NCI-H1092 (cell line): ENCODE measurements at places on chromosomes 1 and 21.
A peak's percentile ranks its signal among the peaks of the same experiment; 100 is the strongest.

- DNase-seq, result no peak
Measured at GRCh38 chr1:230381585-230381984, 44.5 kb downstream of the PGBD5 start.

- no peak for DNase-seq
Measured at GRCh38 chr1:59285691-59286090, 11.2 kb upstream of the FGGY start.

- DNase-seq, result no peak
Measured at GRCh38 chr1:204863024-204863423, 7.6 kb upstream of the NFASC start.

DNA sequence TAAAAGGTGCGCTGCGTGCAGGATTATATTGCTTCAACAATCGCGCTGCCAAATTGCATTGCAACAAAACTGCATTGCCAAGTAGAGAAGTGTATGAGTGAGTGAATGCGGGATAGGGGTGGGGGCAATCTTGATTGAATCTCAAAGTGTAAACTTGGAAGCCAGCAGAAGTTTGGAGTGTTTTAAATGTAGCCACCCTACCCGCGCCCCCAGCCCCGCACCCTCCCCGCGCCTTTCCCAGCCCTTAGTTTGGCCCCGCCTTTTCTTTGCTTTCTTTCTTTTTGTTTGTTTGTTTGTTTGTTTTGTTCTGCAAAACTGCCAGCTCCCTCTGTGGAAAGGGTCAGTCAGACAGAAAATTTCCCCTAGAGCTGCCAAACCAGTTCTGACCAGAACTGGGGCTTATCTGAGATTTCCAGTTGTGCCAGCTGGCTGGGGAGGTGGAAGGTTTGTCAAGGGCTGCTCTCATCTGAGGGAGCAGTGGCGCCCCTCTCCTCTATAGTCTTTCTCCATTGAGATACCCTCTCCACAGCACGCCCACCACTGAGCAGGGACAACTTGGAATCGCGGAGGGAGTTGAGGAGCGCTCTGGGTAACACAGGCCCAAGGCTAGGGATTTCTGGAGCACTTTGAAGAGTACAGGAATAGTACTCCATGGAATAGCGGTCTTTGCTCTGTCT is 666 bp upstream of the BEND5 start:
- DNase-seq, result no peak

DNA sequence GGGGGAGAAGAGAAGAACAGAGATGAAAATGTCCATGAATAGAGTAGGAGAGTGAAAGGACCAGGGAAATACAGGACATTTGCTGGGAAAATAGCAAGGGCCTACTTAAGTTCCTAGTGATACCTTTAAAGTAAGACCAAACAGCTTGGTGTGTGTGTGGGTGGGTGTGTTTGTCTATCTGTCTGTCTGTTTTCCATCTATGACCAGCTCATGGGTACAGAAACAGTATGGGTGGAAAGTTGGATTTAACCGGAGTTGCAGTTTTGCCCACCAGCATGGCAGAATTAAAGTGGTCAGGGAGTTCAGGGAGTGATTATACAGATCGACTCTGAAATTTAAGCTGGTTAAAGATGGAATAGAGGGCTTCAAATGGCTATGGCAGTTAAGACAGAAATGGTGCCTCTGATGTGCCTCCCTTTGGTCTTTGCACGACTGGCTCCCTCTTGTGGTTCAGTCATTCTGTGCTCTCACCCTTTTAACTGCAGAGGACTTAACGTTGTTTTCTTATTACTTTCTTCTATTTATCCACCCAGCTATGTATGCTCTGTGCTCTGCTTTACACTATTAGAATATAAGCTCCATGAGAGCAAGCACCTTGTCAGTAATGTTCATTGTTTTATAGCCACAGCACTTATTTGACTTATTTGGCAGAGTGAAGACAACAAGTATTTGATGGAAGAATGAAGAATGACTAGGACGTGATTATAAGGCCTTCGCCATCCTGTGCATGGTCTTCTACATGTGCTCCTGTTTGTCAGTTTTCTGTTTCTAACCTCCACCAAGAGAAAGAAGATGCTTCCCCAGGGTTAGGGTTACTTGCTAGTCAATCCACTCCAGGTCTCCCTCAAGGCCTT is 72.7 kb upstream of the AK4 start:
- DNase-seq, result no peak

GRCh38 chr1:27525296-27526272 is 35.6 kb upstream of the WASF2 start:
- DNase-seq, result no peak

DNA sequence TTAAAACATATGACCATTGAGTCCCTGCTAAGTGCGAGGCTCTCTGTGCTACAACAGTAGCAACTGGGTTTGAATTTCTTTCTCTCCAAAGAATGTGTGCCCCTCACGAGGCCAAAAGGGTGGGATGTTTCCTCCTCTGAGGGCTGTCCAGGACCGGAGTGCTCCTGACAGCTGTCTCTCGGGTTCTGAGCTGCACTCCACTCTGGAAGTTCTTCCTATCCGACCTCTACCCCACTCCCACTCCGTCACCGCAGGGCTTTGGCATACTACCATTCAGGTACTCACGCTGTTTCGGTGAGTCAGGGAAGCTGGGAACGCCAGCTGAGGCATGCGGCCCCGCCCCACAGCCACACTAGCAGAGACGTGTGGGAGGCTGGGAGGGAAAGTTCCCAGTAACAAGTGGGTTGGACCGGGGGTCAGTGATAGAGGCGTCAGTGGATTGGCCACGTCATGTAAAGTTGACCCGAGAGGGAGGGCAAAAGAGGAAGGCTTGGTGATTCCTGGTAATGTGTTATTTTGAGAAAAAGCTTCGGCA is 705 bp upstream of the SLC50A1 start:
- DNase-seq, result no peak

- DNase-seq, result no peak
Measured at GRCh38 chr1:40386359-40386723, 12.8 kb downstream of the SMAP2 start.

- DNase-seq, result no peak
Measured at GRCh38 chr1:41626616-41627375, 142.3 kb upstream of the EDN2 start.

DNA sequence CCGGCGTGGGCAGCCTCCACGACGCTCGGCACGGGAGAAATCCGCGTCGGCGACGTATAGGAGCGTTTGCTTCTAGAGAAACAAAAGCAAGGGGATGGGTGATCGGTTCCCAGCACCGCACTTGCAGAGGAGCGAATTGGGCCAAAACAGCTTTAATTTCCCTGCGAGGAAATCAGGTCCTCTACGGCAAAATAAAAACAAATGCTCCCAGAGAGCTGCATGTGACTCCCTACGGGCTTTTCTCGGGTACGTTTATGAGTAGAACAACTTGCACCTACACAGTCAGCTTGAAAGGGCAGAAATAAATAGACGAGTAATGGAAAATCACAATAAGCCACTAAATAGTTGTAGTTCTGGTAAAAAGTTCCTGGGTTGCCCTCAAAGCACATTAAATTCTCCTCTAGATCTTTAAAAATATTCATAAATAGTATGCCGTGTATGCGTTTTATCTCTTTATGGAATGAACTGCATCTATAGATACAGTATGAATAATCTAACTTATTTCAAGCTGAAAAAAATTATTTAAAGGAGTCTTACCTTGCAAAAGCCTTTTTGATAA is 1.2 kb downstream of the NHLH2 start:
- no peak for DNase-seq

DNA sequence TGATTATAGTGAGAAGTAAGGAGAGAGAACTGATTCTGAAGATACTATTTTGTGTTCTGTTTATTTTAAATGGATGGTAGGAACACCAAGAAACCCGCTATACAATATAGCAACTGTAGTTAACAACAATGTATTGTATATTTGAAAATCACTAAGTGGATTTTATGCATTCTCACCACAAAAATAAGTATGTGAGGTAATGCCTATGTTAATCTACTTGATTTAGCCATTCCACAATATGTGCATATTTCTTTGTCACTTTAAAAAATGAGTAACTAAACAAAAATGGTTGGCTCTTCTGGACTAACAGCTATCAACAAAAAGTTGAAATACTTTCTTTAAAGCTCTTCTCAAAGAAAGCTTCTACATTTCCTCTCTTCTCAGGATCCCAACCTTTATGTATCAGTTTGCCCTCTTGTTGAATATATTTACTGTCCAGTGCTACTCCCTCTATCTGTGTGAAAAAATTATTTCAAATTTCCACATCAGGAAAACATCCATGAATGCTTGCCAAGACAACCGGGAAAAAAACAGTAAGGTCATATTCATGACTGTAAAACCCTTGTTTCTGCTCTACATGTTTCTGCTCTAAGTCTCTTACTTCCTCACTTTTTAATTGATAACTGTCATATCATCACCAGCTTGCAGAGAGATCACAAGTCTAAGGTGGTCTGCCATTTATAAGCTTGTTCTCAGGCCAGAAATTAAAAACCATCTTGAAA is 27.0 kb downstream of the CLCA4 start:
- DNase-seq, result no peak

GRCh38 chr21:36178349-36178748 is 21.7 kb downstream of the DOP1B start:
- DNase-seq, result no peak

DNA sequence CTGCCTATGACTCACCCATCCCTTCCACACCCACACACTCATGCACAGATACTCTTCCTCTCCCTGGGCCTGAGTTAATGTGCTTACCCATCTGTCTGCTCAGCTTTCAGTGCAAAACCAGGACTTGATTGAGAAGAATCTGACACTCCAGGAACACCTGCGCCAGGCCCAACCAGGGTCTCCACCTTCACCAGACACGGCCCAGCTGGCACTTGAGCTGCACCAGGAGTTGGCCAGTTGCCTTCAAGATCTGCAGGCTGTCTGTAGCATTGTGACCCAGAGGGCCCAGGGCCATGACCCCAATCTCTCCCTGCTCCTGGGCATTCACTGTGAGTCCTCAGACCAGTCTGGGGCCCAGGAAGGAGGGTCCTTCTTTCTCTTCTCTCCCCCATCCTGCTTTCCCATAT is 3.5 kb upstream of the SH3BGRL3 start:
- DNase-seq, result no peak

GRCh38 chr1:216184126-216184680 is 239.0 kb downstream of the USH2A start:
- no peak for DNase-seq

- DNase-seq, result no peak
Measured at GRCh38 chr1:151819976-151820623, 11.5 kb downstream of the RORC start.

DNA sequence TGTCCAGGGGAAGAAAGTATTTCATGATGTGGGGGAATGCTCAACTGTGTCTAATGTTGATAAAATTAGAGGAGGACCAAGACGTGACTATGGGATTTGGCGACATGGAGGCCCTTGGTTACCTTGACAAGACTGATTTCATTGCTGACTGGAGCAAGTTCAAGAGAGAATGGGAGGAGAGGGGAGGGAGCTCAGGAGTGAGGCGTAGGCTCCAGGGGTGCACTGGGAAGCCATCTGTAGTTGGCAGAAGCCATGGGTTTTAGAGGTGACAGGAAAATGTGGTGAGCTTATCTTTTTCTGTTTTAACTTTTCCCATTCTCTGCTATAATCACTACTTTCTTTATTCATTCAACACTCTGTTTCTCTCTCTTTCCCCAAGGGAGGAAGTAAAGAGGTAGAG is 15.8 kb downstream of the UBE4B start:
- DNase-seq, result no peak

DNA sequence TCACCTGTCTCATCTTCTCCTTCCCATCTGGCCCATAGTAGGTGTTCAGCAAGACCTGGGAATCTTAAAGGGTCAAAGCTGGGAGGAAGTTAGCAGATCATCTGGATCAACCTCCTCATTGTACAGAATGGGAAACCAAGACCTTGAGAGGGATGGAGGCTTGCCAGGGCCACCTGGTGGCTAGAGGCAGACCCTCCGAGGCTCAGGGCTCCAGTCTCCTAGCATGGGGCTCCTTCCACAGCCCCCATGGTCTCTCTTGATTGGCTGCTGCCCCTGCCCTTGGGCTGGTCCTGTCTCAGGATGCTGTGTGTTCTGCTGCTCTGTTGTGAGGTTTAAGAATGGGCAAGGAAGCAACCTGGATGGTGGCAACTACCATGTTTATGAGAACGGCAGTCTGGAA is 68.7 kb upstream of the CNTN2 start:
- DNase-seq, result no peak

DNA sequence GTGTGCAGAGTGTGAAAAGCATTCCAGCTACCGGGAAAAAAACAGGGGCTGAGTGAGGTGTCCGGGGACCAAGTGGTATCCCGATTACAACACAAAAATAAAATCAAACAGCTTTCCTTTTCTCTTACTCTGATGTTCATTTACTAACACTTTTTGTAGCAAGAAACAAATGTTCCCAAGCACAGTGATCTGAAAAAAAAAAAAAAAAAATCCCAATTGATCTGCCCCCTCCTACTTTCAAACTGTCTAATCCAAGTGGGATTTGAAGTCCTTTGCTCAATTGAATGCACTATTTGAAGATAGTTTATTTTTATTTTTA is 1.3 kb downstream of the BACE2 start:
- no peak for DNase-seq

DNA sequence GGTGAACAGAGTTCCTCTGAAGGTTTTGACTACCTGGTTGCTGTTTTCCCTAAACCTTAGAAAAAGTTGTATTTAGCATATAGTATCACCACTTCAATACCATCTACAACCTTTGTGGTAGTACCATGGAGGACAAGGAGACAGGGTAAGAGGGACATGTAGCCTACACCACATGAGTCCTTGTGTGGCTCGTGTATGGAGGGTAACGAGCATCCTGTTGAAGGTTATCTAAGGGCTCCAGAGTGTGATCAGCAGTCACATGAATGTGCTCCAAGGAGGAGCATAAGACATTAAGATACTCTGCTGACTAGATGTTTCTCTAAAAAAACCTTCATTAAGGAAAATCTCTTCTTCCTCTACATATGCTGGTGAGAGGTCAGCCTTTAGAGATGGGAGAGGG is 67.3 kb downstream of the VCAM1 start:
- DNase-seq, result no peak

- DNase-seq, result no peak
Measured at GRCh38 chr1:223249854-223250631, 107.0 kb upstream of the TLR5 start.

DNA sequence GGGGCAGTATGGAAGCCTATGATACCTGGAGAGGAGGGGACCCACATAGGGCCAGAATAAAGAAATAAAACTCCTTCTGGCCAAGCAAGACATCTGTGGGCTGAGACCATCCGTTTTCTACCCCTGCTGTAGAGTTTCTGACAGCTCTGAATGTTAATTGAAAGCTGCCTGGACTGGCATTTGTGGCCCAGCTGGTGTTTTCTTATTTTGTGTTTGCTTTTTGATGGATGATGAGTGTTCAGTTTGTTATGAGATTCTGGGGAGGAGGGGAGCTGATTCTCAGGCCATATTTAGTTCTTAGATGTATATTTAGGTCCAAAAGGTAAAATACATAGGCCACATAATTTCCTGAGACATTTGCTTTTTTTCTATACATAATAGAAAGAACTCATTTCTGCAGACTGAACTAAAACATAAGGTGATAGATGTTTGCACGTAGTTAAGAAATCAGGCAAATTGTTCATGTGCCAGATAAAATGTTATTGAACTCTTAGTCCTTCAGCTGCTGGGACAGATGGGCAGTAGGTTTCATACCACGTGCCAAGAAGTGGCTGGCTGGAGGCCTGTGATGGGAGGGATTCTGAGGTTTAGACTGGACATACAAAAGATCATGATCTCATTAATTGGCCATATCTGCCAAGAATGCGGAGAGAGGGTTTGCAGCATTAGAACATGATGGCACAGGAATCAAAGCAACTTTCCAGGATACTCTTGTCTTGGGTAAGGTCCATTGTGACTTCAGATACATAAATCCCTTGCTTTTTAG is 54.1 kb downstream of the DSCAM start:
- DNase-seq, result peak; percentile 43

GRCh38 chr21:40972151-40972550 is 125.2 kb upstream of the DSCAM start:
- DNase-seq, result no peak

- DNase-seq, result no peak
Measured at GRCh38 chr1:2212532-2213491, 15.3 kb upstream of the SKI start.
